Body of pancreas (tissue), 4 donors: ENCODE measurements at places on chromosomes 7 and 10. TPM values are rescaled to one million over a fixed set of nuclear protein-coding genes. Genes with fewer than 3 reads are reported as not detected.

DNA sequence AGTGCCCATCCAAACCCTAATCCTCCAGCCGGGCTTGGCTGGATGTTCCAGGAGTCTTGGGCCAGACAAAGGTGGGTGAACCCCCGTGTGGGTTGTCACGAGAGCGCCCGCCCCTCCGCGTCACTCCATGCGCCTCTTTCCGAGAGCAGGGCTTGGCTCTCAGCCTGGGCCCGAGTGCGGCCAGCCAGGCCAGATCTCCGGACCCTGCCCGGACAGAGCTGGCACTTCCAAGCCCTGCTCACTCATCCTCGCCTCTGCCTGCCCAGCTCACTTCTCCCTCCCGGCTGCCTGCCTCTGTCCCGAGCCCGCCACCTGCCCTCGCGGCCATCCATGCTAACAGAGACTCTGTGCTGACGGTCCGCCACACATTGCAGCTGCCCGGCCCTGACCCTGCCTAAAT lies 34.6 kb downstream of the AGAP3 start:
- H3K4me1 ChIP-seq, result peaks cover 13% of the 10 kb centered on the region
- H3K27me3 ChIP-seq, result no peaks in the 10 kb centered on the region
- no peaks in the 10 kb centered on the region for H3K36me3 ChIP-seq

TES gene
- total RNA-seq, result 17.1 TPM

DNA sequence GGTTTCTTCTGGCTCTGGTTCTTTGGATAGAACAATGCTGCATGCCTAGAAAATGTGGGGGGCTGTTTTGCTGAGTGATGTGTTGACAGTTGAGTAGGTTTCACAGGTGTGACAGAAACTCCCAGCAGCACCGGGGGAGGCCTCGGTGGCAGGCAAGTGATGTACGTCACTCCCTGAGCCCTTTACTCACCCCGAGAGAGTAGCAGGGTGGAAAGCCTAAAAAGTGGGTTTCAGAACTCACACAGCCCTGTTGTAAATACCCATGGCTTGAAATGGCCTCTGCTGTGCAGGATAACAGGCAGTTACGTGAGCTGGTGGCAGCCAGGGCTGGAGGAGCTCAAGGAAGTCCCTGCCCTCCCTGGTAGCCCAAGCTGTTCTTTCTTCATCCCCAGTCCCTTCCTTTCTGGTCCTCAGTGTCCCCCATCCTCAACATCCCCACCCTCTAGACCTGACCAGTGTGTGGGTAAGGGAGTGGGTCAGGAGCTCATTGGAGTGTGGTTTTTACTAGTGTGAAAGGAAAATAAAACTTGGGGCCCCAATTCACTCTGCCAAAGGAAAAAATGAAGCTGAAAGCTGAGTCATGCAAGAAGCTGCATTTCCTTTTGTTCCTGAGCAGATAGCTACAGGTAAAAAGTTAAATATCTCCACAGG lies 258.1 kb downstream of the STK31 start:
- no peak for DNase-seq
- H3K4me3 ChIP-seq, result no peak overlapping the region
- H3K4me1 ChIP-seq, result no peaks in the 10 kb centered on the region
- H3K36me3 ChIP-seq, result no peaks in the 10 kb centered on the region
- no peaks in the 10 kb centered on the region for H3K27me3 ChIP-seq

DNA sequence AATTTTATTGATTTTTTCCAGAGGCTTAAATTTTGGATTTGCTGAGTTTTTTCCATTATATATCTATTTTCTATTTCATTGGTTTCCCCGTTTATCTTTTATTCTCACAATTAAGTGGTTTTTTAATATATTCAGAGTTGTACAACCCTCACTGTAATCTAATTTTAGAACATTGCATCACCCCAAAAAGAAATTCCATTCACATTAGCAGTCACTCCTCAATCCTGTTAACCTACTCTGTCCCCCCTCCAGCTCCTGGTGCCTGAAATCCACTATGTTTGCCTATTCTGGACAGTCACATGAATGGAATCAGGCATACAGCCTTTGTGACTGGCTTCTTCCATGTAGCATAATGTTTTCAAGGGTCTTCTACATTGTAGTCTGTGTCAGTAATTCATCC lies 55.8 kb upstream of the ITGA8 start:
- no peak overlapping the region for H3K27ac ChIP-seq
- H3K4me1 ChIP-seq, result no peaks in the 10 kb centered on the region
- no peak overlapping the region for H3K4me3 ChIP-seq
- H3K36me3 ChIP-seq, result peaks cover 2% of the 10 kb centered on the region

DNA sequence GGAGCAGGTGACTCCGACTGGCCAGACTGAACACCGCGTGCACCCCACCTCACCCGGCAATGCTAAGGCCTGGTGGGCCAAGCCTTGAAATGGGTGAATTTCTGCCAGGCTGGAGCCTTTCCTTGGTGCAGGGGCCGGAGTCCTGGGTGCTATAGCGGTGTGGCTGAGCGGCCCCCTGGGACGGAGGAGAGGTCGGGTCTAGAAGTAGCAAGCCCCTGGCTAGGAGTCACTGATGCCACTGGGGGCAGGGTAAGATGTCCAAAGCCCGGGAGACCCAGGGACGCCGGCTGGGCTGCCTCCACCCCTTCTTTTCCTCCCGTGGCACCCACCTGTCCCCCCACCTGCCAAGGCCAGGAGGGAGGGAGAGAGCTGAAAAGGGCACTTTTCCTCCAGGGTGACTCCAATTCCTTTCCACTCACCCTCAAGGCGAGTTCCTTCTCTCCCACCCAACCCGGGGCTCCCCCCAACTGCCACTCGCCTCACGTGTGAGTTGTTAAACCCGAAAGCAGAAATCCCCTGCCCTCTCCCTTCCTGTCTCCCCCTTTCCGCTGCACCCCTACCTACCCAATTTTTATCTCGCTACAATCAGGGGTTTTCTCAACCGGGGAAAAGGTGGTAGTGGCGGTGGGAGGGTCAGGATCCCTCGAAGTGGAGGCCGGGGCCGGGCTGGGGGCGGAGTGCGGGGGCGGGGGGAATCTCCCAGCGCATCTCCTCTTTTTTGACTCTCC lies 6.0 kb upstream of the GATA3 start:
- no peaks in the 10 kb centered on the region for H3K36me3 ChIP-seq
- peaks cover 63% of the 10 kb centered on the region for H3K4me1 ChIP-seq
- H3K27me3 ChIP-seq, result peaks cover 97% of the 10 kb centered on the region

DNA sequence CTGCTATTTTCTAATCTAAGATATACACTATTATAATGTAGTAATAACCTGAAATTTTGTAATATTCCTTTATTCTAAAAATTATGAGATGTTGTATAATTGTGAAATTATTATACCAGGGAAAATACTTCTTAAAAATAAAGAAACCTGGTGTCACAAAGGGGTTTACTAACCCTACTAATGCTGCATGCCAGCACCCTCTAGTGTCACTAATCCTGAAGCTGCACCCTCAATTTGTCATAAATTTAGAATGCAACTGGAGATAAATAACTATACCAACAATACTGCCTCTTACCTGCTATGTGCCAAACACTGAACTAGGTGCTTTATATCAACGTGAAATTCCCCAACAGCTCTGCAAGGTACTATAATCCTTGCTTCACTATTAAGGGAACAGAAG lies 30.8 kb downstream of the TM9SF3 start:
- peak; percentile 22 for DNase-seq
- peaks cover 12% of the 10 kb centered on the region for H3K4me1 ChIP-seq
- H3K27ac ChIP-seq, result no peak overlapping the region

WNT2 gene
- not detected for total RNA-seq

CLEC2L gene
- not detected for total RNA-seq

DNA sequence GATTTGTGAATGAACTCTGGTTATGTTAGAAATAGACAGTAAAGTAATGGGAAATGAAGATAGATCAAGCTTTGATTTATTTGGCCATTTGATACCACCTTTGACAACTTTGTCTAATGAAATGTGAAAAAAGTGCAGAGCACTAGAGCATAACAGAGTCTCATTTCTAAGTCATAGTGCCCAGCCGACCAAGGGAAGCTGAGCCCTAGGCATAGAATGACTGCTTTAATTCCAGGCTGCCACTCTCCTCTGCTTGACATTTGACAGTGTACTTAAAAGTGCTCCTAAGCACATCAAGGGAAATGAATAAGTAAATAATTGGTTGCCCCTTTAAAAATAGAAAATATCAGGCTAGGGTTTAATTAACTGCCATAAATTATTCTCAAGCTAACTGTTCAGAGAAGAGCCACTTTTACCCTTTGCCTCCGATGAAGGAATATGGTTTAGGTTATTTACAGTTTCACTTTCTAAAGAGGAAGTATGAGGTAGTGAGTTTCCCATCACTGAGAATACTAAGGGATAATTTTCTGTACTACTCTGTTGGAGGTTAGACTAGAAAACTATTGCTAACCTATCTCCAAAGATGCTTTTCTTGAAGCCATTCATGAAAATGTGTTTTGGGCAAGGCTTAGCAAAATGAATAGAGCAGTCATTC lies 591.6 kb downstream of the REEP3 start:
- H3K27ac ChIP-seq, result no peak overlapping the region
- no peaks in the 10 kb centered on the region for H3K4me1 ChIP-seq
- no peaks in the 10 kb centered on the region for H3K36me3 ChIP-seq
- no peaks in the 10 kb centered on the region for H3K27me3 ChIP-seq

SFTPA1 gene
- total RNA-seq, result not detected

DNA sequence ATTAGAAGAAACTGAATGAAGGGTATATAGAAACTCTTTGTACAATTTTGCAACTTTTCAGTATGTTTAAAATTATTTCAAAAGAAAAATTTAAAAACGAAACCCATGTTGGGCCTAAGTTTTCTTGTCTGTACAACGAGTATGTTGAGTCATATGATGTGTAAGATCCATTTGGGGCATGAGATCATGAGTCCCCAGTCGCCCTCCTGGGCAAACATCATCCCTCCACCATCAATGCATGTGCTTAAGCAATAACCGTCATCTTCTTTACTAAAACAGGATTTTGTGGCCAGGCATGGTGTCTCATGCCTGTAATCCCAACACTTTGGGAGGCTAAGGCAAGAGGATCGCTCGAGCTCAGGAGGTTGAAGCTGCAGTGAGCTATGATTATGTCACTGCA lies 54.2 kb upstream of the CDCA7L start:
- H3K4me1 ChIP-seq, result no peaks in the 10 kb centered on the region
- H3K27me3 ChIP-seq, result no peaks in the 10 kb centered on the region
- DNase-seq, result no peak

DNA sequence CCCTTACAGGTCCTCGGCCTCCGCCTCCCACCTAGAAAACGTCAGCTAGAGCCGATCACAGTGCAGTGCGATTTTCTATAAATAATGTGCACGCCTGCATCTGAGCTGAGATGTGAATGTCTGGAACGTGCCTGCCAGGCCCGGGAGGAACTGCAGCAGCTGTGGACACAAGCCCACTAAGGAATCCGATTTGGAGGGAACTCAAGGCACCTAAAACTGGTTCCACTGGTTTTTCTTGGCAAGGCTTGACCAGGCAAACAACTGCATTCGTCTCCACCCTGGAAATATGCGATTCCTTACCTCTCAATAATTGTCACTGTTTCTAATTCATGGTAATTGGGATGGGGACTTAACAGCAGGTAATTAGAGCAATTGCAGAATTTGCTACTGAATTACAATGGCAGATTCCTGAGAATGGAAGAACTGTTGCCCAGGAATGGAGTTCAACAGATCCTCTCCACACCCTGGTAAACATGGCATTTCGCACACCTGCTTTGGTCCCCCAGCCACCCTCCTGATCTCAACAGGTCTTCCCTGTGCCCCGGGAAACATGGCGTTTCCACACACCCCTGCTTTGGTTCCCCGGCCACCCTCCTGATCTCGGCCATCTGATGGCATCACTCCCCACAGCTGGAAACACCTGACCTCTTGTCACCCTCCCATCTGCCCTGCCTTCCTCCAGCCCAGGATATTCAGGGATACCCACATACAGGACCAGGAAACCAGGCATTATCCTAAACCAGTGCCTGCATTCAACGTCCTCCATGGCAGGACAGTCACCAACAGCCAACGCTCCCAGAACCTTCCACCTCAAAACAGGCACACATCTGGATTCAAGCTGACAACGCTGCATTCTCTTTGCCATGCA lies 76.0 kb downstream of the DIP2C start:
- peak overlapping the region; percentile 78 for H3K27ac ChIP-seq
- H3K4me3 ChIP-seq, result no peak overlapping the region
- DNase-seq, result peak; percentile 88
- H3K4me1 ChIP-seq, result peaks cover 72% of the 10 kb centered on the region
- H3K27me3 ChIP-seq, result no peaks in the 10 kb centered on the region

ANKRD1 gene
- 0.52 TPM for total RNA-seq

DKK1 gene
- total RNA-seq, result not detected

DNA sequence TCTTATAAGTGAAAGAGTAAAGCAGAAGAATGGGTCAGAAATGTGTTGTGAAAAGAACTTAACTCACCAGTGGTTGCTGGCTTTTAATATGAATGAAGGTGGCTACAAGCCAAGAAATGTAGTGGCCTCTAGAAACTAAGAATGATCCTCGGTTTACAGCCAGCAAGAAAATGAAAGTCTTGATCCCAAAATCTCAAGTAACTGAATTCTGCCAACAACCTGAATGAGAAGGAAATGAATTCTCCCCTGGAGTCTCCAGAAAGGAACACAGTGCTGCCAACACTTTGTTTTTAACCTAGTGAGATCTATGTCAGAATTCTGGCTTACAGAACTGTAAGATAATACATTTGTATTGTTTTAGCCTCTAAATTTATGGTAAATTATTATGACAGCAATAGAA lies 193.0 kb downstream of the FZD1 start:
- no peak for DNase-seq
- no peaks in the 10 kb centered on the region for H3K36me3 ChIP-seq
- no peaks in the 10 kb centered on the region for H3K4me1 ChIP-seq
- H3K4me3 ChIP-seq, result no peak overlapping the region
- H3K27ac ChIP-seq, result no peak overlapping the region
- H3K27me3 ChIP-seq, result no peaks in the 10 kb centered on the region

- H3K36me3 ChIP-seq, result no peaks in the 10 kb centered on the region
- H3K4me1 ChIP-seq, result no peaks in the 10 kb centered on the region
- H3K4me3 ChIP-seq, result no peak overlapping the region
- H3K27ac ChIP-seq, result no peak overlapping the region
- H3K27me3 ChIP-seq, result no peaks in the 10 kb centered on the region
- DNase-seq, result peak; percentile 22
Measured at GRCh38 chr10:60384708-60385398, 4.8 kb downstream of the ANK3 start.

GRCh38 chr10:14879124-14879927 lies 660 bp downstream of the SUV39H2 start:
- no peaks in the 10 kb centered on the region for H3K36me3 ChIP-seq
- H3K27me3 ChIP-seq, result no peaks in the 10 kb centered on the region
- peaks cover 31% of the 10 kb centered on the region for H3K4me1 ChIP-seq
- no peak for DNase-seq
- peak overlapping the region; percentile 96 for H3K27ac ChIP-seq

DNA sequence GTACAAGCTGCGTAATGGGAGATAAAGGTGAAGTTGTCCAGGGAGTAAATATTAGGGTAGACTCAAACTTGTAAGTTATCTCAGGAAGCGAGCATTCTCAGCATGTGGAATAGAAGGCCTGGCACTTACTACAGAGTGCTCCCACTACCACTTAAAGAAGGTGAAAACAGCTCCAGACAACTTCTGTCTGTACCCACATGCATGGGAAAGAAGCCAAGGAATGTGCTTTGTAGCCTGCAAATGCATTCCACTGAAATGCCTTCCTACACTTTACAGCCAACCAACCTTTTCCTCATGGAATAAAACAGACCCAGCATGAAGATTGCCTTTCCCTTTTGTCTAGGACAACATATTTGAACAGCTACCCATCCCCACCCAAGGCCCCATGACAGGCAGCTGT lies 45.4 kb upstream of the NPSR1 start:
- DNase-seq, result no peak
- H3K27me3 ChIP-seq, result no peaks in the 10 kb centered on the region
- H3K36me3 ChIP-seq, result no peaks in the 10 kb centered on the region
- no peak overlapping the region for H3K27ac ChIP-seq
- no peak overlapping the region for H3K4me3 ChIP-seq
